ENCODE measurements at places on chromosomes 11 and 22. TPM values are rescaled to one million over a fixed set of nuclear protein-coding genes. Genes with fewer than 3 reads are reported as not detected.

NUDT8 gene
- total RNA-seq = 23.4 TPM

GGT5 gene
- total RNA-seq = not detected

OR2AG2 gene
- 0.14 TPM for total RNA-seq

RAB3IL1 gene
- 0.09 TPM for total RNA-seq

CDC42EP2 gene
- 0.91 TPM for total RNA-seq

SLC22A25 gene
- total RNA-seq = not detected

TMEM45B gene
- total RNA-seq = 3.1 TPM

Measured in activated CD4-positive, alpha-beta T cell treated with anti-CD3 and anti-CD28 coated beads for 36 hours (primary cell).